GOT3 (cell line): ENCODE measurements at places on chromosomes 16 and 17.

- no peak for DNase-seq
These were observed 82.8 kb downstream of the SNX29 start for GRCh38 chr16:12059216-12059769.

- DNase-seq, result no peak
These were observed 53.6 kb downstream of the ARHGAP44 start for GRCh38 chr17:12842936-12843335.

GRCh38 chr16:22304411-22304810, 7.2 kb downstream of the POLR3E start:
- DNase-seq, result no peak

DNA sequence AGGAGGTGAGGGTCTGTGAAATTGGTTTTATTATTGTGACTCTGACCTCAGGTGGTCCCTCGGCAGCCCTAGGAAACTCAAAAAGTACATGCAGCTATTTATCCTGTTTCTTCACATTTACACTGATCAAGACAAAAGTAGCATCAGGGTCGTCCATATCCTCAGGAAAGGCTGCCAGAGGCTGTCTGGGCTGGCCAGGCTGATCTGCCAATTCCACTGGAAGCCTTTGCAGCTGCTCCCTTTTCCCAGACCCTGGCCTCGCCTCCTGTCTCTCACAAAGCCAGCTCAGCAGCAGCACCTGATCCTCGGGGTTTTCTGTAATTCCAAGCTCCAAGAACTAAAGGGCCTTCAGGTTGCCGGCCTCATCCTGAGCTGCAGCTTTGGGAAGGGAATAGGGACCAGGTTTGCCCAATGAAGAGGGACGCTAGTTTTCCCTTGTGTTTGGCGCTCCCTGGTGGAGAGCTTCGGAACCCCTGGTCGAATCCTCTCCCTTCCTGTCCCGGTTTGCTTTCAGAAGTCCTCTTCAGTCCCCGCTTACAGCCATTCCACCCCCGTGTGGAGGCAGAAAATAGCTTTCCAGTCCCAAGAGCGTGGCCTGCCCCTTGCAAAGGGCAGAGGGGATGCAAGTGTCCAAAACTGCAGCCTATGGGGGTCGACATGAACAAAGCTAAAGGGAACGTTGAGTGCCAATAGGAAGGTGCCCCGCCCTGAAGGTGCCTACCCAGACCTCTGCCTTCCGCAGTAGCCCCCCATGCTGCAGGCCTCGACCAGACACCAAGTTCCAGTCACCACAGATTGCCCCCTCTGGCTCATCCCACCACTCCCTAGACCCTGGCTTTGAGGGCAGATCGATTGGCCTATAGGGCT, 13.4 kb downstream of the MFSD6L start:
- DNase-seq, result peak; percentile 23

- no peak for DNase-seq
These were observed 124.4 kb downstream of the SPACA3 start for GRCh38 chr17:33116021-33116551.

GRCh38 chr17:62790564-62790986, 17.5 kb downstream of the MARCHF10 start:
- no peak for DNase-seq

- no peak for DNase-seq
These were observed 96.6 kb upstream of the SIAH1 start for GRCh38 chr16:48481772-48482171.
